ENCODE measurements at places on chromosomes 12 and 14.

DNA sequence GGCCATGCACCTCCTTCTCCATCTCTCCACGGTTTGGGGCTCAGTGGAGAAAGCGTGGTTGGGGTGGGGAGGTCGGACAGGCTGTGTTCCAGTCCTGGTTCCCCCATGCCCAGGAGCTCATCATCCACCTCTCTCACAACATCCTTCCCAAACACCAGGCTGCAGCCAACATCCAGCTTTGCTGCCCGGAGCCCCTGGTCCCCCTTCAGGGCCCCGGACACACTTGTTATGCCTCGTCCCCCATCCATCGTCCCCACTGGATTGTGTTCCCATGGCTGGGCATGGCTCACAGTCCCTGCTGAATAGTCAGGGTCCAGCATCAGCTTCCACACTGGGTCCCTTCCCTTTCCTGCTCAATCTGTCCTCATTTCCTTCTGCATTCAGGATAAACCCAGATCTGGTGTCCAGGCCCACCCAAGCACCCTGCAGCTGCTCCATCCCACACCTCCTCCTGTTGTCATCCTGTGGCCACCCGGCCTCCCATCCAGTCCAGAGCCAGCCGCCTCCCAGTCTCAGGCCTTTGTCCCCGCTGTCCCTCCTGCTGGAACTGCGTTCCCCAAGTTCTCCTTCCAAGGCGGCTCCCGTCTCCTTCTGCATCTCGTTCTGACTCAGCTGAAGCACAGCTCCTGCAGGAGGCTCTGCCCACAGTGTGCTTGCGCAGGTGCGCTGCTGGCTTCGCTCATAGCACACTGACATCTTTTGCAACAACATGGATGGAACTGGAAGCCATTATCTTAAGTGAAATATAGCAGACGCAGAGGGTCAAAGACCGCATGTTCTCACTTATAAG lies 211.4 kb upstream of the RTL1 start:
- no peak for DNase-seq

DNA sequence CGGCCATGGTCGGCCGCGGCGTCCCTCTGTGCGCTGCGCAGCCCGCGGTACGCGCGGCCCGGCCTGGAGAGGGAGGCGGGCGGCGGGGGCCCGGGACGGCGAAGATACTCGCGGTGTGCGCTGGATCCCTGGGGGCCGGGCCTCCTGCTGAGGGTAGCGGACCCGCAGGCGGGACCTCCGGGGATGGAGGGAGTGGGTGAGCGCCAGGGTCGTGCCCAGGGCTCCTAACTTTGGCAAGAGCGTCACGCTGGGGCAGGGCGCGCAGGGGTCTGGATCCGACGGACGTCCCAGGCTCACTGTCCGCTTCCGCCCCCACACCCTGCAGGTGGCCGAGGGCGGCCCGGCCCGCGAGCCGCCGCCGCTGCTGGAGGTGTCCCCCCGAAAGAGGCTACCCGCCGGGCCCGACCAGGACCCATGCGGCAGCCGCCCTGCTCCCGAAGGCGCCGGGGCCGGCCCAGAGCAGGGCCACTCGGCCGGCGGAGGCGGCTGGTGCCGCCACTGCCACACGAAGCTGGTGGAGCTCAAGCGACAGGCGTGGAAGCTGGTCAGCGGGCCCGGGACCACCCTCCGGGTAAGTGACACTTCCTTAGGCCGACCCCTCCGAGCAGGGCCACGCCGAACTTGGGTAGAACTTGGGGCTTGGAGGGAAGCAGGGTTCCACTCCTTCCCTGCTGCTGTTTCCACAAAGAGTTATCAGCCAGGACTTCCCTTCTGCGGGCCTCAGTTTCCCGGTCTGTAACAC lies 502 bp downstream of the KIF26A start:
- no peak for DNase-seq

DNA sequence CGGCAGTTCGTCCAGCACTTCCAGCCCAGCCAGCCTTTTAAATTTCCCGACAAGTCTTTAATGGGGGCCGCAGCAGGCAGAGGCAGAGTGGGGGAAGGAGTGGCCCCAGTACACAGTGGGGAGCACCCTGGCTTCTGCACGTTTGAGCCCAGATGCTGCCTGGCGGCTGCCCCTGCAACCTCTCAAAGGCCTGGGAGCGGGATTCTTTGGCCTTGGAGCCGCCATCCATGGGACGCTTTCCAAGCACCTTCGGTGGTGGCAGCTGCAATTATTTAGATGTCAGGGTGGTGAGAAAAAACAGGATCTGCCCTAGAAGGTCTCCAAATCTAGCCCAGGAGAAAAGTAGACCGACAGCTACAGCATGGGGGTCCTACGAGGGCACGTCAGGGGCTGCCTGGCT lies 46.0 kb downstream of the FAM222A start:
- no peak for DNase-seq

DNA sequence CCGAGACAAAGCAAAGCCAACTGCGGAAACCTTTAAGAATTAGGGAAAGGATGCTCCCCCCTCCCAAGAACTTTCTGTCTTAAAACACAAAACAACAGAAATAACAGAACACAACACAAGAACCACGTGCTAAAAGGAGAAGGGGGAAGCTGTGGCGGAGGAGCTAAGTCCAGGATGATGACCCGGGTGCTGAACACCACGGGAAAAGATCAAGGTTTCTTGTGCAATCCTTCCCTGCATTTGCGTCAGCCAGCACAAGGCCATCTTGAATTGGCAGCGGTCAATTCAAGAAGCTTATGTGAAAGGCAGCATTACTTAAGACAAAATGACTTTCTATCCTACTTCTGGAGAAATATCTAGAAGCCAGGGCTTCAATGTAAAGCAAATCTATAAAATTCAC lies 11.0 kb upstream of the CREBL2 start:
- DNase-seq: no peak

DNA sequence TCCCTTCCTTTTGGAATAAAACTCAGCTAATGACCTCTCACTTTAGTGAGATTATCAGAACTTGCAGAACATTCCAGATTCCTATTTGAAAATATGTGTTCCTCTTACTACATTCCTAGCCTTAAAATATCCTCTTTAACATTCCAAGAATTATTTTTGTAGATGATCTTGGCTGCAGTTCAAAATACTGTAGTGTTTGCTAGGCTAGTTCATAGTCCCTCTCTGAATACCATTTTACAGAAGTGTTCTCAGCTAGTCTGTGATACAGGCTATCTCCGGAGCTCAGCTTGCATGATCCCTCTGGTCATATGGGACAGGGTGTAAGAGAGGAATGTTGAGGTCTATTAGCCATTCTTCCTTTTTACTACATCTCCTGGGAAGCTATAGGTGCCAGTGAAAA lies 17.6 kb upstream of the GPR33 start:
- DNase-seq: peak; percentile 89

DNA sequence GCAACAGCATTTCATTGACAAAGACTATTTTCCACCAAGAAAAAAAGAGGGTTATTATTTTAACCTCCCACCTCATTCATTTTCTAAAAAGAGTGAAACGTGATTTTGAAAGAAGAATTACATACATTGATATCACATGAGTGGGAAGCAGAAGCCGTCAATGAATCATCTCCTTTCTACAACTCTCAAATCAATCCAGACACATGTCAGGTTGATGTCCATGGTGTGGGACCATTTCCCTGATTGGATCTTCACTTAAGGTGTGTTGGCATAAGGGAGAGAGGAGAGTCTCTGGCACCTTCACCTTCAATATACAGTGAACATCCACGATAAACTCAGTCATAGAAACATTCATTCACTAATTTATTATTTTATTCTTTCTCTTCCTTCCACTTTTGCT lies 1095.1 kb downstream of the BCL11B start:
- no peak for DNase-seq

GRCh38 chr14:78959674-78960264 lies 789.6 kb downstream of the NRXN3 start:
- peak; percentile 81 for DNase-seq

- no peak for DNase-seq
Observed at GRCh38 chr12:121953695-121954094, 35.3 kb downstream of the CFAP251 start.

DNA sequence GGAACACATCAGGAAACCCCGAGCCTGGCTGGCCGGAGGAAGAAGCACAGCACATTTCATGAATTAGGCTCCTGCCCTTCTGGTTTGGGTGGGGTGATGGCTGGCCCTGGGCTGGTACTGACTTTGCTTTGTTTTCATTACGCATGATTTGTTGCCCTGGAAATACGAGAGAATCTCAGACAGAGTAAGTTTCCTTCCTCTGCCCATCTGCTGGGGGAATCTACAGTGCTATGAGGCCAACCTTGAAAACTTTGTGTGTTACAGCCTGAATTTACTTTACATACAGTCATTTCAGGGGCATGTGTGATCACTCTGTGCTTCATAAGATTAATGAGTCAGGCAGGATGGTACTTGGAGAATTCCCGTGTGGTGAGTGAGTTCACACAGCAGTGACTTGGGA lies 20.5 kb upstream of the SLC5A8 start:
- DNase-seq: peak; percentile 33

DNA sequence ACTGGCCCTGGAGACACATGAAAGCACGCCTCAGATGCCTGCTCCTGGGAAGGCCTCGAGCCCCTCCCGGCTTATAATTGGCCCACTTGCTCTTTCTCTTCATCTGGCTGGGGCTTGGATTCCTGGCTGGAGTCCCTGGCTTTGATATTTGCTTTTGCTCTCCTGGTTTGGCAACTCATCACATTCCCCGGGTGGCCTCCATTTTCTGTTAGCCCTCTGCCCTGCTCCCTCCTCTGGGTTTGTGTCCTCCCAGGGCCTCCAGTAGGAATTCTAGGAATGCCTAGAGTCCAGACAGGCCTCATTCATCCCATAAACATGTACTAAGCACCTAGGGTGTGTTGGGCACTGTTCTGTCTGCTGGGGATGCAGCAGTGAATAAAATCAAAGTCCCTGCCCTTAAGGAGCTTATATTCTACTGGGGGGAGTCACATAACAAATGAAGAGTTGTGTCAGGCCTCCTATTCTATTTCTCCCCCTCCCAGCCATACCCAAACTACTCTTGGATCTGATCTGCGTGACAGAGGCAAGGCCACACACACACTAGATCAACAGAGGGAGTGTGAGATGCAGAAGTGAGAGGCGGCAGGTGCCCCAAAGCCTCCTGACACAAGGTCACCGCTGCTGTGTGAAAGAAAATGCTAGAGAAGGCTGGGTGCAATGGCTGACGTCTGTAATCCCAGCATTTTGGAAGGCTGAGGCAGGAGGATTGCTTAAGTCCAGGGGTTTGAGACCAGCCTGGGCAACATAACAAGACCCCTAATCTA lies 21.3 kb upstream of the TSPAN9 start:
- DNase-seq: peak; percentile 74

DNA sequence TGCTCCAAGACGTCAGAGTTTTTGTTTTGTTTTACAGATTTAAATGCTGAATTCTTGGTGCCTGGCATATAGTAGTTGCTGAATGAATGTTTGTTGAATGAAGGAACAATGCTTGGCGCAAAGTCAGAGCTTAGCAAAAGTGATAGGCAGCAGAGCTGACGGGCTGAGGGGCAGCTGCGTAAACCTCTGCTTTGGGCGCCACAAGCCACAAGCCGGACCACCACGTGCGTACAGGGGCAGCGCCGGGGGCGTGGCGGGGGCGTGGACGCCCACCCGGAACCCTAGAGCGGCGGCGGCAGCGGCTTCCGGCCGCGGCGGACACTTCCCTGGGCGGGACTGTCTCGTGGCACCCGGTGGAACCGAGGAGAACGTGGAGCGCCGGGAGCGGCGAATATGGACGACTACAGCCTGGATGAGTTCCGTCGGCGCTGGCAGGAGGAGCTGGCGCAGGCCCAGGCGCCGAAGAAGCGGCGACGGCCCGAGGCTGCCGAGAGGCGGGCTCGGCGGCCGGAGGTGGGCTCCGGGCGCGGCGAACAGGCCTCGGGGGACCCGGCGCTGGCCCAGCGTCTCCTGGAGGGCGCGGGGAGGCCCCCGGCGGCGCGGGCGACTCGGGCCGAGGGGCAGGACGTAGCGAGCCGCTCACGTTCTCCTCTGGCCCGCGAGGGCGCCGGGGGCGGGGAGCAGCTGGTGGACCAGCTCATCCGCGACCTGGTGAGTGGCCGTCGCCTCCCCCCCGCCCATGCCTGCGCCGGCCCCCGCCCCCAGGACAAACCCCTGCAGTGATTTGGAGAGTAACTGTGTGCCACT lies at the start of gene FBXW8:
Gene FBXW8 (plus strand): TSS at position 306 of the 807 bp plus-strand sequence. CDS start 88 bp downstream, at position 394.
- peak; percentile 75 for DNase-seq

GRCh38 chr12:64061868-64062375 lies 160.2 kb downstream of the KICS2 start:
- DNase-seq: no peak

GRCh38 chr12:120571299-120571698 lies 9.9 kb downstream of the POP5 start:
- DNase-seq: no peak

DNA sequence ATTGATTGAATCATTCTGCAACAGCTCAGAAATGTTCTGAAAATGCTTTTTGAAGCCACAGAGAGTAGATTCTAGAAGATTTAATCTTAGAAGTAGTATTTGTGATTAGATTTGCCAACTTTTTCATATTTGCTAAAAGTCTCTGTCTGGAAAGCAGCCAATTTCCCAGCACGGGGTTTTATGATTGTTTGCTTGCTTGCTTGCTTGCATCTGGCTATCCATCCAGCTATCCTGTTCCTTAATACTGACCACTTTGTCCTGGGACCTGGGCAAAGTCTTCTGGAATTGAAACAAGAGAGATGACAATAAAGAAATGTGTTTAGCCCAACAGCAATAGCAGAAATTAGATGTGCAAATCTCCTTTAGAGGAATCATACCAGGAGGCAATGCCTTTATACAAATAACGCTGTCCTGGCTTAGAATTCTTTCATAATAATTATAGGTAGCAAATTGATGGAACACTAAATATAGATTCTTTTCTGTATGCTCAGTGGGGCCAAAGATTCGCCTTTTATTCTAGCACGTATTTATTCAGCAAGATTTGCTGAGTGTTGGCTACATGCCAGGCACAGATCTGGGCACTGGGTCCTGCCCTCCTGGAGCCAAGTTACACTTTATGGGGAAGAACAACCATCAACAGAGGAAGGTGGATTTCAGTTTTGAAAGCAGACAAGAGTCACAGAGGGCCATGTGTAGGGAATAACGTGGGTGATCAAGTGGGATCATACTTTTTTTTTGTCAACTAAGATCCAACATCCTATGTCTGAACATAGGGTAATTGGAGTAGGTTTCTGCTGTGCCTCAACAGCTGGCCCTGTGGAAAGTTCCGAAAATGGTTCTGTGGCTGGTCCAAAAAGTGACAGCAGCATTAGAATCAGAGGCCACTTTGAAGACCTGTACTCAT lies 25.3 kb downstream of the MYBPC1 start:
- DNase-seq: no peak

GRCh38 chr12:113818283-113818682 lies 147.8 kb downstream of the RBM19 start:
- DNase-seq: no peak

- no peak for DNase-seq
Observed at GRCh38 chr12:111687255-111687654, 1.4 kb downstream of the ACAD10 start.

DNA sequence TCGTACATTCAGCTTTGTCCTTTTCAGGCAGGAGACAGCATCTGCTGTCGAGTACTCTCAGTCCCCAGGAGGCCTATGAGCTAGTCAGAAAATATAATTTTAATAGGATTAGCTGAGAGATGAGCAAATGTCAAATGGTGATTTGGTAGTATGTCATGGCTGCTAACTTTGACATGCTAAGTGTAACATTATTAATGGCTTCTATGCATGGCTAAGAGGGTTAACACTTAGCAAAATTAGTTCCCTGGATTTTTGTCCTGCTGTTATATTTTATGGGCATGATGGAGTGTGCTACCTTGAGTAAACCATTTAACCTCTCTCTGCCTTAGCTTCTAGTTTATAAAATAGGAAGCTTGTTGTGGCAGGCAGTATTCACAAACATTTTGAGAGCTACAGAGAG lies 2.9 kb upstream of the PCNX1 start:
- no peak for DNase-seq

GRCh38 chr14:61653507-61653906 lies 41.8 kb upstream of the HIF1A start:
- DNase-seq: peak; percentile 67
